ENCODE measurements at places on chromosomes 4 and X.

GRCh38 chr4:146202665-146203064 is 11.7 kb upstream of the REELD1 start:
- peak; percentile 22 for ATAC-seq

DNA sequence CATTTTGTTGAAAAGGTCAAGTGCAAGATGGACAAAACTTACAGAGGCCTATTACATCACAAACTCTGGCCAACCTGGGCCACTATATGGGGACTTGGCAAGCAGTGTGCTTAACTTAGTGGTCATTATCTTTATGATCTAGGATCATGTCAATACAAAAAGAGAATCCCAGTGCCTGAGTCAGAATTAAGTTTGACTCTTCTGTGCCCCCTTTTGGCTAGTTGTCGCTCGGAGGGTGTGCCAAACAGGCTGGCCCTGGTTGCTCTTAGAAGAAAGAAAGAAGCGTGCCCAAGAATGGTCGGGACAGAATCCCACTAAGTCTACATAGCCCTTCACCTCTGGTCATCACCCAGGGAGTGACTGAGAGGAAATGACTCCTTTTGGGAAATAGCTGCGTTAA is 100.1 kb downstream of the EIF4E start:
- no peak for ATAC-seq

GRCh38 chr4:75920327-75920726 is 18.1 kb upstream of the PPEF2 start:
- no peak for ATAC-seq

DNA sequence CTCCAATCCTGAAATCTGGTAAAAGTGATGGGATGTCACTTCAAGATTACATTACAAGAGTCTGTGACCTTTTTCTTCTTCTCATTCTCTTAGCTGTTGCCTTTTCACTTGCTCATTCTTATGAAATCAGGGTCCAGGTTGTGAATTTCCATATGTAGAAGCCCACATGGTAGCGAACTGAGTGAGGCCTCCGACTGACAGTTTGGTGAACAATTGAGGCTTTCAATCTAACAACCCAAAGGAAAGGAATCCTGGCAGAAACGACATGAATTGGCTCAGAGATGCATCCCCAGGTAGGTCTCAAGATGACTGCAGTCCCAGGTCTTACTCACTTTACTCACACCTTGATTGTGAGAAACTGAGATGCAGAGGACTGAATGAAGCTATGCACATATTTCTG is 203.4 kb upstream of the FAT4 start:
- ATAC-seq, result no peak

- peak; percentile 46 for ATAC-seq
Observed at GRCh38 chr4:122827879-122828601, 1.4 kb downstream of the FGF2 start.

DNA sequence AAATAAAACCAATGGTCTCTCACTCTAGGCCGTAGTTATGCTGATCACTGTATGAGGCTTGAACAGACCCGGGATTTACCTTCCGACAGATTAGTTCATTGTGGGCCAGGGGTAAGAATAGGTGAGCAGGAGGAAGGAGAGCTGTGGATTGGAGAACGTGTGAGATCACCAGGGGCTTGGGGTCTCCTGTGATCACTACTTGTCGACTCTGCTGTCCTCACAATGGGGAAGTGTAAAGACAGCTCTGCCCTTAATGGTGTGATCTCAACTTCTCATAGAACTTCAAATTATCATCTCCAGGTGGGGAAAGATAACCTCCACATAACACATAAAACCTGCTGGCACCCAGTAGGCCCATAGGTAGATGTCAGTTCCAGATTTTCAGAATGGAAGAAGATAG is 56.2 kb upstream of the RPS6KA3 start:
- ATAC-seq, result no peak

DNA sequence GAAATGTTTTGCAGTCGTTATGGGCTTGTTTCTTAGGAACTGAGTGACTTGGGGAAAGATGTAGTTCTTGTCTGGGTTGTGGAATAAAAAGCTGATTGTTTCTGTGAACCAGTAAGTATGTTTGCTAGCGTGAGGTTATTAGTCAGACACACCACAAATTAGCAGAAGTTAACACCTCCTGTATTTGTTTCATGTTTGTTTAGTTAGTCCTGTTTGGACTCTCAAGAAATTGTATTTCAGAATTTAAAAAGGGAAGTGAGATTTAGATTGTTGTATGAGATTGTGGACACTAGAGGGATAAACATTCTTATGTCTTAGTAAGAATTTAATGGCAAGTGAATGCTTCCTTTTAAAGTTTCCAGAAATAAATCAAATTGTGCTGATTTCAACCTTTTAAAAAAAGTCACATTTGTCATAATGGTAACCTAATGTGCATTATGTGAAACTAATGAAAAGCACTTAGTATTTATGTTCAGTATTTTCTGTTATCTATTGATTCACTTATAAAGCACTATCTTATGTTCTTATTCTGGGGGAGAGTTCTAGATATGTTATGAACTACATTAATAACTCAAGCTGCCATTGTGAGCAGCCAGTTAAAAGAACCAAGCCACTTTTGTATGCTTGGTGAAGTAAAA is 25.6 kb downstream of the ATP10D start:
- ATAC-seq, result no peak

DNA sequence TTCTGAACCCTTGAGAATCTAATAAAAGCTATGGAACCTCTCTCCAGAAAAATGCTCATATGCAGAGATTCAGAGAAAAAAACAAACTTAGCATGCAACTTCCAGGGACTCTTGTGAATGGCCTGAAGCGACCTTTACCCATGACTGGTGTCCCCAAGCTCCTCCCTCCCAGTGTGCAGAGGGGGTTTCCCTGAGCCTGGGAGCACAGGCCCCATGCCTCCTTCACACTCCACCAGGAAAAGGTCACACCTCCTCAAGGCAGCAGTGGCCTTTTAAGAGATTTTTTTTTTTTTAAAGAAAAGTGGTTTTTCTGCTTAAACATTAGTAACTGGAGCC is 13.3 kb upstream of the UBA6 start:
- ATAC-seq, result peak; percentile 75

GRCh38 chr4:22430626-22431025 is 85.2 kb downstream of the ADGRA3 start:
- no peak for ATAC-seq

DNA sequence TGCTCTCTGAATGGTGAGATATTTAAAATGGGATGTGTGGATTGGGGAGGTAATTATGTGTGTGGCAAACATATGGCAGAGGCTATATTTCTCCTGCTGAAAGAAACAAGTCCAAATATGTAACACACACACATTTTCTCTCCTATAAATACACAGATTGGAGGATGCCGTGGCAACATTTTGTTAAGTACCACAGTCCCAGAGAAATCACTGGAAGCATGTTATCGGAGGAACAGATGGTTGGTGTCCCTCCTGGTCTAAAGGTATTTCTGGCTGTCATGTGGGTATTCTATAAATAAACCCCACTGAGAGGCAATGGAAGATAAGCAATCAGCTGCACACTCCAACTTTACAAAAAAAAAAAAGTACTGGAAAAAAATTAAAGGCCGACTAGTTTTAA is 528.3 kb upstream of the BOD1L1 start:
- ATAC-seq, result peak; percentile 64

DNA sequence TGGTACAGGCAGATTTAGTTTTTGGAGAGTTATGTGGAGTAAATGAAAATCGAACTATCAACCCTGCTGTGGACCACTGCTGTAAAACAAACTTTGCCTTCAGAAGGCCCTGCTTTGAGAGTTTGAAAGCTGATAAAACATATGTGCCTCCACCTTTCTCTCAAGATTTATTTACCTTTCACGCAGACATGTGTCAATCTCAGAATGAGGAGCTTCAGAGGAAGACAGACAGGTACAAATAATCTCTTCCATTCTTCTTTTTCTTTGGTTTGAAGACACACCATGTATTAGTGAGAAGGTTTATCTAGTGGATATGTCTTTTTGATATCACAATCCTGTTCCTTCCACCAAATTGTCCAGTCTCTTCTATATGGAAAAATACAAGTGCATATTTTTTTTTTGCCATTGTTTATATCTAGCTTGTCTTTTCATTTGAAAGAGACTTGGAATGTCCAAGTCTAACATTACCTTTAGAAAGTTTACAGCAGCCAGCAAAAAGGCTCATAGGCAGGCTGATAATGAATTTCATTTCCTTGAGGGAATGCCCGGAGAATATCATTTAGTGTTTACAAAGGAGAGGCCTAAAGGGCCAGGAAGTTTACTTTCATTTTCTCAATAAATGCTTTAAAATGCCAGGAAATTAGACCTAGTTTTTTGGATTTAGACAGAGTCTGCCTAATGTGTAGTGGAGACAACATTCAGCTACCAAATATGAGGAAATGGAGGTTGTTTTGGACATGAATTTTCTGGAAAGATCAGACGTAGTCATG is 18.6 kb downstream of the AFM start:
- ATAC-seq, result no peak

DNA sequence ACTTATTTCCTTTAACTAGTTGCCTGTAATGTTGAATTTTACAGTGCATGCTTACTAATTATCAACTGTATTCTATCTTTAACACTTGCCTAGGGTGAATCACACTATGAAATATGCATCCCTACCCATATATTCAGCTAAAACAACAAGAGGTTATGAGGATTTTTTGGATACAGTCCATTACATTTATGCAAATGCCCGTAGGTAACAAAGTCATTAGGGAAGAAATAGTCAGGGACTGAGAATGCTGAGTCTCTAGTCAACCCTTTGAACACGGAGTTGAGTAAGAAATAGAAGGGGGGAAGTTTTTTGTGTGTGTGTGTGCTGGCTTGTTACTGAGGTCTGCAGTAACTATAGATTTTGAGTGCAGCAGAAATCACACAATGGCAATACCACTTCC is 26.1 kb upstream of the CBLL2 start:
- ATAC-seq, result no peak

GRCh38 chr4:88230969-88231771 is 53.2 kb downstream of the PPM1K start:
- no peak for ATAC-seq

GRCh38 chrX:111355523-111356115 is 56.4 kb downstream of the DCX start:
- no peak for ATAC-seq

DNA sequence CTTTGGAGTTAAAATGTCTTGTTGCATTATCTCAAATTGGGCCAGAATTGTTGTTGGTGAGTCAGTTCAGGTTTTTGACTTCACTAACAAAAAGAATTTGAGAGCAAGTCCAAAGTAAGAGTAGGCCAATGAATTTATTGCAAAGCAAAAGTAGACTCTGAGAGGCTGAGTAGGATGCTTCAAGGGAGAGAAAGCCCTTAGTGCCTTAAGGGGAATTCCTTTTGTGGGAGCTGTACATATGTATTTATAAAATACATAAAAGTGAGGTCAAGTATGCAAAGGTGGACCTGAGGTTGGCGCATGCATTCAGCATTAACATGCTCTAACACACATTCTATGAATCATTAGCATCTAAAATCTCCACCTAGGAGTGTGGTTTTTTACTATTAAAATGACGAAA is 565.4 kb downstream of the GRXCR1 start:
- peak; percentile 96 for ATAC-seq

DNA sequence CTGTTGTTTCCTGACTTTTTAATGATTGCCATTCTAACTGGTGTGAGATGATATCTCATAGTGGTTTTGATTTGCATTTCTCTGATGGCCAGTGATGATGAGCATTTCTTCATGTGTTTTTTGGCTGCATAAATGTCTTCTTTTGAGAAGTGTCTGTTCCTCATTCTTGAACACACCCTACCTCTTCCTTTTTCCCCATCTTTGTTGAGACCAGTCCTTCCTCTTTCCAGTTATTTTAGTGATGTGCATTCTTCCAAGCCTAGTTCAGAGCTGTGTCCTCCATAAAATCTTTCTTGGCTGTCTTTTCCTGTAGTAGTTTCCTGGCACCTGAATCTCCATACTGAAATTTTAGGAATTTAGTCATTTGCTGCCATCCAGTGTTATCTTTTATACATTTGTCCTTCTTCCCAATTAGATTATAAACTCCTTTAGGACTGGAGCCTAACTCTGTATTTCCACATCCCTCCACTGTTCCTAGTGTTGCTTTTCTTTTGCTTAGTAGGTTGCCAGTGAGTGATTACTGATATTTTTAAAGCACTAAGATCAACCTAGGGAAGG is 11.4 kb downstream of the FHIP1A start:
- ATAC-seq, result no peak

DNA sequence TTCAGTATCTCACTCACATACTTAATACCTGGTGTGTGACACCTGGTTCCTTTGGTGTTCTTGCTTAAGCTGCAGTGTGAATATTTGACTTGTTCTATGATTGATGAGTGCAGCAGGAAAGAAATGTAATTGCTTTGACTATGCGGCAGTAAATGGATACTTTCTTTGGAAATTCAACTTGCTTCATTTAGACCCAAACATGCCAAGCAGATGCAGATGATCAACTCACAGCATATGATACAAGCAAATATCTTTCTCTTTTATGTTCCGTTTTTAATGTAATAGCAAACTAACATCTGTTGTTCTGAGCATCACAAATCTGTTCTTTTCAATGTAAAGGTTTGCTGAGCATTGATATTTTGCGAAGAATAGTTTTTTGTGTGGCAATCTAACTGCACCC is 549.5 kb downstream of the C4orf33 start:
- ATAC-seq, result no peak

- ATAC-seq, result no peak
Observed at GRCh38 chrX:28205126-28205525, 223.9 kb upstream of the DCAF8L1 start.

- no peak for ATAC-seq
Observed at GRCh38 chrX:44071847-44072551, 98.8 kb upstream of the NDP start.

DNA sequence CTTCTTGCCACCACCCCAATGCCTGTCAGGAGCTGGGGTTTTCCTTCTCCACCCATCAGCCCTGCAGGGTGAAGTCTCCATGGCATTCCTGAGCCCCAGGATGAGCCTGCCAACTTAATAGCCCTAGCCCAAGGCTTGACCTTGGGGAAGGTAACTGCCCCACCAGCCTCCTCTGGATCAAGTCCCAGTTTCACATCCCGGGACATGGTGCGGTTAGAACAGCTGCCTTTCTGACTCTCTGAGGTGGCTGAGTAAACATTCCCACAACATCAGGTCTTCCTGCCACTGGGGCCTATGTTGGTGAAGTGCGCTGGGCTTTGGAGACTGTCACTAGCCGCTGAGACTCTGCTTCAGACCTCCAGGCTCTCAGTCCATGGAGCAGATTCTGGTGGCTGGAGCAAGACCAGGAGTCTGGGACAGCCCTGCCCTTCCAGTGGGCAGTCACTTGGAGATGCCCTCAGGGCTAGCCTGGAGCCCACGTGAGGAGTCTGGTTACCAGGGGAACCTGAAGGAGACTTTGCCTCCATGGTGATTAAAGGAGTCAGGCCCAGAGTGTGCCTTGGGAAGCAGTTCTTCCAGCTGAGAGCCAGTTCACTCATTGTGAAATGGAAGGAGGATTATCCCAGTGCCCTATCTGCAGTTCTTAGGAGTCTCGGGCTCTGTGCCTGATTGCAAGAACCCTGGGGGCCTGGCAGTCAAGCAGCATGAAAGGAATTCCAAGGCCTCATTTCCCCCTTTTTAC is 56.8 kb downstream of the SMIM20 start:
- ATAC-seq, result no peak

GRCh38 chrX:6383917-6384316 is 151.0 kb downstream of the VCX3A start:
- ATAC-seq, result no peak

All from motor neuron (in vitro differentiated cells).